Type B pancreatic cell (in vitro differentiated cells): ENCODE measurements at places on chromosomes 12 and 14. TPM values are rescaled to one million over a fixed set of nuclear protein-coding genes. Genes with fewer than 3 reads are reported as not detected.

GRCh38 chr12:47576289-47576945 lies 129.4 kb downstream of the RPAP3 start:
- H3K4me1 ChIP-seq: peaks cover 21% of the 10 kb centered on the region
- H3K27ac ChIP-seq: no peak overlapping the region
- H3K4me3 ChIP-seq: no peak overlapping the region
- no peaks in the 10 kb centered on the region for H3K36me3 ChIP-seq
- H3K27me3 ChIP-seq: peaks cover 11% of the 10 kb centered on the region

DNA sequence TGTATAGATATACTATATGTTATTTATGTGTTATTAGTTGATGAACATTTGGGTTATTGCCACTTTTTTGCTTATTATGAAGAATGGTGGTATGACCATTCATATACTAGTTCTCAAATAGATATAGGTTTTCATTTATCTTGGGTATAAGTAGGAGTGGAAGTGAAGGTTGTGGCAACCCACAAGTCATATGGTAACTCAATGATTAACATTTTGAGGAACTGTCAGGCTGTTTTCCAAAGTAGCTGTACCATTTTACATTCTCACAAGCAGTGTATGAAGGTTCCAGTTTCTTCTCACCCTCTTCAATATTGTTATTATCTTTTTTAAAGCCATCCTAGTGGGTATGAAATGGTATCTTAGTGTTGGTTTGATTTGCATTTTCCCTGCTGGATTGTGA lies 19.0 kb upstream of the MSRB3 start:
- H3K27ac ChIP-seq: no peak overlapping the region
- H3K27me3 ChIP-seq: no peaks in the 10 kb centered on the region
- H3K4me1 ChIP-seq: no peaks in the 10 kb centered on the region
- H3K4me3 ChIP-seq: no peak overlapping the region
- H3K36me3 ChIP-seq: no peaks in the 10 kb centered on the region

GRCh38 chr12:118866346-118866745 lies 115.0 kb upstream of the SRRM4 start:
- no peak for DNase-seq
- H3K27me3 ChIP-seq: peaks cover 42% of the 10 kb centered on the region
- H3K4me1 ChIP-seq: no peaks in the 10 kb centered on the region
- H3K27ac ChIP-seq: no peak overlapping the region
- no peaks in the 10 kb centered on the region for H3K36me3 ChIP-seq
- H3K4me3 ChIP-seq: no peak overlapping the region

DNA sequence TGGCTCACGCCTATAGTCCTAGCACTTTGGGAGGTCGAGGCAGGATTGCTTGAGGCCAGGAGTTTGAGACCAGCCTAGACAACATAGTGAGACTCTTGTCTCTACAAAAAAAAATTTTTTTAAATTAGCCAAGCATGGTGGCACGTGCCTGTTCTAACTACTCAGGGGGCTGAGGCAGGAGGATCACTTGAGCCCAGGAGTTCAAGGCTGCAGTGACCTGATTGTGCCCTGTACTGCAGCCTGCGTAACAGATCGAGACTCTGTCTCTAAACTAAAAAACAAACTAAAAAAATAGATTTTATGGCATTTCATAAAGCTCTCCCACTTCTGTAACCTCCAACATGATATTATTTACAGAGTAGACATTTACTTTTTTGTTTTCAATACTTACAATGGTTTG lies 29.6 kb downstream of the PNMA1 start:
- DNase-seq: no peak
- no peaks in the 10 kb centered on the region for H3K27me3 ChIP-seq
- H3K36me3 ChIP-seq: peaks cover 10% of the 10 kb centered on the region
- H3K4me3 ChIP-seq: no peak overlapping the region

DNA sequence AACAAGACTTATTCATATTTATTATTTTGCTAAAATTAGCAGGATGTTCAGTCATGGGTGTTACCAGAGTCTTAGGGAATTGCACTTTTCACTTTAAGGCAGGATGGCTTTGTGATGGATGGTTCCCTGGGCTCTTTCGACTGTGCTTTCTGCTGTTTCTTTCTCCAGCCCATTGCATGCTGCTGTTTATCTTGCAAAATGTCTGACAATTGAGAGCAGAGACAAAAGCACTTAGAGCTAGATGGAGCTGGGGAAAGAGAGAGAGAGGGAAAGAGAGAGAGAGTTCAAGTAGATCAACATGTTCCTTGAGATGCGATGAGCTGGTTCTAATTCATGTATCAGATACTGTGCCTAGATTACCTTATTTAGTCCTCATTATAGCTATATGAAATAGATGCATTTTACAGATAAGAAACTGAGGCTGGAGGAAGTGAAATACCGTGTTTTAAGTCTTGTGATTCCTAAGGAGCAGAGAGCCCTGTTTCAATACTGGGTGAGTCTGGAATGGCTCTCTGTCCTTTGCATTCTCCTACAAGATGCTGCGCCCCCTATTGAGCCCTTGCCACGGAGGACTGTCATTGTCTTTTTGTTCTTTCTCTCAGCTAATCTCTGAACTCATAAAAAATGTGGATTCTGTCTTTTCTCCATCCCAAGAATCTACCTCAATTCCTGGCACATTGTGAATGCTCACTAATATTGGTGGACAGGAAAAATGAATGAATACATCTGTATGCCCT lies 227.9 kb downstream of the ALG10B start:
- DNase-seq: no peak
- no peaks in the 10 kb centered on the region for H3K4me1 ChIP-seq
- H3K4me3 ChIP-seq: no peak overlapping the region
- H3K27me3 ChIP-seq: no peaks in the 10 kb centered on the region

DNA sequence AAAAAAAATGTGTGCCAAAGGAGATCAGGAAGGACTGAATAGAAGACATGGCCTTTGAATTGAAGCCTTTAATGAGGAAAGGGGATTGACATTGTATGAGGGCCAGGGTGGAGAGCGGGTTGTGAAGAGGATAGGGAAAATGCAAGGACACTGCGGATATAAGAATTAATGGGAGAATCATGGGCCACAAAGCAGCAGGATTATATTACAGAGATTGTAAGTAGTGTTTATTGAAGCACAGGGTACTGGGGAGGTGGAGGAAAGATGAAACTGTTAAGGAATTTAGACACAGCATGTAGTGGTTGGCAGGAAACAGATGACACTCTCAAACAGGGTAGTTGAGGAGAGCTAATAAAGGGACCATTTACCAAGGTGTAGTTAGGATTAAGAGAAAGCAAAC lies 16.4 kb upstream of the POC1B start:
- no peak overlapping the region for H3K4me3 ChIP-seq
- H3K27ac ChIP-seq: no peak overlapping the region

DNA sequence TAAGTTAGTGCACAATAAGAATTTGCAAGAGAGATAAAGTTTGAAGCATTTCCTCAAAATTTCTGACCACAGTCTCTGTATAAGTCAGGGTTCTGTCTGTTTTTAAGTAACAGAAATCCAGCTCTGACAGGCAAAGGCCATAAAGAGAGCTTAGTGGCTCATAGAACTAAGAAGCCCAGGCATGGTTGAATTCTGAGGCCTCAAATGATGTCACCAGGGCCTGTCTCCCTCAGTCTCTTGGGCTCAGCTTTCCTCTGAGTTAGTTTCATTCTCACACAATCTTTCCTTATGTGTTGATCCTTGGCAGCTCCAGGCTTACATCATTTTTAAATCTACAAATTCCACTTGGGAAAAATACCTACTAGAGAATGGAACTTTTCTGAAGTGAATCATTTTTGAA lies 173.4 kb upstream of the ATP2B1 start:
- peaks cover 33% of the 10 kb centered on the region for H3K4me1 ChIP-seq
- H3K4me3 ChIP-seq: no peak overlapping the region
- DNase-seq: no peak
- no peak overlapping the region for H3K27ac ChIP-seq

- no peak for DNase-seq
- H3K27me3 ChIP-seq: peaks cover 79% of the 10 kb centered on the region
- peaks cover 8% of the 10 kb centered on the region for H3K36me3 ChIP-seq
- H3K27ac ChIP-seq: peak overlapping the region; percentile 36
- H3K4me3 ChIP-seq: peak overlapping the region; percentile 81
- peaks cover 23% of the 10 kb centered on the region for H3K4me1 ChIP-seq
Observed at GRCh38 chr12:2051700-2052621, 826 bp upstream of the CACNA1C start.

- H3K4me1 ChIP-seq: peaks cover 27% of the 10 kb centered on the region
- H3K4me3 ChIP-seq: no peak overlapping the region
- no peak for DNase-seq
- H3K36me3 ChIP-seq: no peaks in the 10 kb centered on the region
- H3K27me3 ChIP-seq: no peaks in the 10 kb centered on the region
Observed at GRCh38 chr12:91140026-91140931, 29.0 kb upstream of the LUM start.

GRCh38 chr12:119679490-119679889 lies 11.6 kb downstream of the PRKAB1 start:
- H3K27me3 ChIP-seq: no peaks in the 10 kb centered on the region
- no peak for DNase-seq
- no peak overlapping the region for H3K27ac ChIP-seq
- peaks cover 11% of the 10 kb centered on the region for H3K4me1 ChIP-seq
- H3K36me3 ChIP-seq: peaks cover 36% of the 10 kb centered on the region

DNA sequence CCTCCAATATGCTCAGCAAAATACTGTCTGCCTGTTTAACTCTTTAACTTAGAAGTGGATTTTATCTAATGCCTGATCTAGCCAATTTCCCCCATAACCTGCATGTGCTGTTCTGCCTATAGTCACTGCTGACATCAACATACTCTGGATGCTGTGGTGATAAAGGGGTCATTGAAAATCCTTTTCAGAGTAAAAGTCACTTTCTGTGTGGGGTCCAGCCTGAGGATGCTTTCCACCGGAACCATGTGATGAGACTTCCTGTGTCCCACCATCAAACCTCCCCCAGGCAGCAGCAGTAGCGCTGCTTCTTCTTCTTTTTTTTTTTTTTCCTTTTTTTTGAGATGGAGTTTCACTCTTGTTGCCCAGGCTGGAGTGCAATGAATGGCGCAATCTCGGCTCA lies 607.0 kb downstream of the BCL11B start:
- H3K4me3 ChIP-seq: peak overlapping the region; percentile 13
- no peak for DNase-seq
- no peak overlapping the region for H3K27ac ChIP-seq
- peaks cover 12% of the 10 kb centered on the region for H3K4me1 ChIP-seq

- no peaks in the 10 kb centered on the region for H3K4me1 ChIP-seq
- peaks cover 3% of the 10 kb centered on the region for H3K27me3 ChIP-seq
- no peak overlapping the region for H3K27ac ChIP-seq
Observed at GRCh38 chr12:126342866-126343265, 1277.6 kb downstream of the AACS start.

GRCh38 chr14:95389471-95390011 lies 69.8 kb upstream of the CLMN start:
- H3K36me3 ChIP-seq: peaks cover 3% of the 10 kb centered on the region
- H3K27ac ChIP-seq: no peak overlapping the region
- peak; percentile 43 for DNase-seq
- peaks cover 20% of the 10 kb centered on the region for H3K27me3 ChIP-seq

DNA sequence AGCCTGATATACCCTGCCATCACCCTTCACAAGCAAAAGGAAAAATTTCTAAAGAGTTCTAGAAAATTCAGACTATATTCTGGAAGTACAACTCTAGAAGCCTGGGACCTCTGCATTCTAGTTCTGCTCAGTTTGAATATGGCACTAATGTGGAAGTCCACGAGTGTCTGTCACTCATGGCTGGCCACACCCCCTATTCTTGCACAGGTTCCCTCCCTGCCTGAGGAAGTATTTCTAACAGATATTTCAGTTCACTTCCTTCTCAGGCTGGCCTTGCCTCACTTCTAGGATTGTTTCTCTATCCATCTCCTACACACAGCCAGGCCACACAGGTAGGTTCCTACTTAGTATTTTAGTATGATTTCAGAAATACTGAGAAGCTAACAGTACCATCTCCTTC lies 67.4 kb downstream of the PHLDA1 start:
- peaks cover 49% of the 10 kb centered on the region for H3K4me1 ChIP-seq
- DNase-seq: no peak
- no peaks in the 10 kb centered on the region for H3K36me3 ChIP-seq

GRCh38 chr12:56159482-56160192 lies 1.5 kb downstream of the MYL6 start:
- peaks cover 54% of the 10 kb centered on the region for H3K36me3 ChIP-seq
- peaks cover 48% of the 10 kb centered on the region for H3K4me1 ChIP-seq
- H3K27me3 ChIP-seq: peaks cover 3% of the 10 kb centered on the region
- no peak for DNase-seq
- peak overlapping the region; percentile 100 for H3K4me3 ChIP-seq

- peaks cover 5% of the 10 kb centered on the region for H3K4me1 ChIP-seq
- no peak overlapping the region for H3K4me3 ChIP-seq
- H3K36me3 ChIP-seq: peaks cover 23% of the 10 kb centered on the region
- peak overlapping the region; percentile 44 for H3K27ac ChIP-seq
Observed at GRCh38 chr12:27619308-27619707, 76.9 kb upstream of the REP15 start.

DNA sequence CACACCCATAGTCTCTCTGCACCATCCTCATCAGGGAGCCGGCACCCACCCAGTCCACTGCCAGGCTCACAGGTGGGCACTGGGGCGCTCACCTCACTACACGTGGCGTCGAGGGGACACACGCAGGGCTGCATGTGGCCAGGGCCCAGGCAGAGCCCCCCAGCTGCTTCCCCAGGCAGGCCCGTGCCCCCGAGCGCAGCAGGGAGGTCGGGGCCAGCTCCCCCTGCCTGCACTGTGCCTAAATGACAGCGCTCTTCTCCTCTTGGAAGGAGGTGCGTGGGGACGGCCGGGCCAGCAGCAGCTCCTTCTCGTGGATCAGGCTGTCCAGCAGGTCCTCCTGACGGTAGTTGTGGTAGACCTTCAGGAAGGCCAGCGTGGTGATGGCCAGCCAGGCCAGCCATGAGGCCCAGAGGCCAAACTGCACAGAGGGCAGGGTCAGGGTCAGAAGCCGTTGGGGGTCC lies 11.3 kb downstream of the TMEM179 start:
- H3K36me3 ChIP-seq: no peaks in the 10 kb centered on the region
- peaks cover 5% of the 10 kb centered on the region for H3K27me3 ChIP-seq
- DNase-seq: no peak
- H3K4me3 ChIP-seq: no peak overlapping the region
- no peak overlapping the region for H3K27ac ChIP-seq

The SGPP1 gene
- total RNA-seq: 8.2 and 8.7 TPM in 2 replicates

The SLC17A8 gene
- 2.6 and 6.1 TPM in 2 replicates for total RNA-seq

The SCN8A gene
- 2.6 and 3.9 TPM in 2 replicates for total RNA-seq

The TAS2R8 gene
- total RNA-seq: not detected in 2 replicates
